ENCODE measurements at places on chromosomes 4 and X.

DNA sequence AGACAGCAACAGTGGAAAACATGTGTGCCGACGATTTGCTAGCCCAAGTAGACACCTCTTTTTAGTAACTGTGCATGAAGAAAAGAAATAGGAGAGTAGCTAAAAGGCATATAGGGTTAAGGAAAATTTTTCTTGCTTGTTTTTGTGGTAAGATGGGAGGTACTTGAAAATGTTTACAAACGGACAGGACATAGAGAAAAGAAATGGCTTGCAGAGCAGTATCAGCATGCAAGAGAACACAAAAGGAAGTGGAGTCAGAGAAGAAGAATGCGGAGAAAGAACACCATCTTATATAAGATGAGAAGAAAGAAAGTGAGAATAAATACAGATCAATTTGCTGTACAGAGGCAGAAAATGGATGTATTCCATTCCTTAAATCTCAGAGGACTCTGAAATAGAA is 263.7 kb upstream of the ETNPPL start:
- DNase-seq: no peak

GRCh38 chrX:29297171-29297800 is 710.0 kb downstream of the IL1RAPL1 start:
- no peak for DNase-seq

- no peak for DNase-seq
These were observed 7.8 kb downstream of the PAPSS1 start for GRCh38 chr4:107712236-107712635.

DNA sequence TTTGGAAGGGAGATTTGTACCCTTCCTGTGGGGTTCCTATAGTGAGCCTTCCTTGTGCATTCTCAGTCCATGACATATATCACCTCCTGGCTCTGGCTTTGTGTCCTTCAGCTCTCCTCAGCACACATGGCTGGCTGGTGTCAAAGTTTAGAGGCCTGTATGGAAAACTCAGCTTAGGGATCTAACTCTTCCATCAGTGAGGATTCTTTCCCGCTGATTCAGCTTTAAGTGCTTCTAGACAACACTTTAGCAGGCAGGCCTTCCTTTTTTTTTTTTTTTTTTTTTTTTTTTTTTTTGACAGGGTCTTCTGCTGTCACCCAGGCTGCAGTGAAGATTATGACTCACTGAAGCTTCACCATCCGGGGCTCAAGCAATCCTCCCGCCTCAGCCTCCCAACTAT is 84.2 kb downstream of the NPNT start:
- no peak for DNase-seq
